Activated CD8-positive, alpha-beta T cell treated with anti-CD3 and anti-CD28 coated beads for 36 hours (primary cell): ENCODE measurements at places on chromosomes 5 and 9.

DNA sequence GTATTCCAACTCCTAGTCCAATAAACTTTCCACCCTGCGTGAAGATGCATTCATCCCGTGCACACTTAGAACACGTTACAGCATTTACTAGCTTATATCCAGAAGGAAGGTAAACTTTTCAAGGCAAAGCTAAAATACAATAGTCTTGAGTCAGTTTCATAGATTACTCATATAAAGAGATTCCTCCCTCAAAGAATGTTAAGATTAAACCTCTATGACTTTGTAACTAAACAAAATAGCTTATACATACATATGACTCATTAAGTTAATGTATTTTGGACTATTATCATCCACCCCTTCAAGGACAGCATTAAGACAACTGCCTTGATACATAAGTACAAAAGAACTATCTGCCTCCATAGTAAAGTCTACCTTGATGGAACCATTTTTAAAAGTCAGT lies 36.1 kb downstream of the TLE1 start:
- no peak overlapping the region for H3K4me3 ChIP-seq
- H3K27me3 ChIP-seq: no peaks in the 10 kb centered on the region
- H3K4me1 ChIP-seq: peaks cover 5% of the 10 kb centered on the region
- no peak for DNase-seq

- peaks cover 4% of the 10 kb centered on the region for H3K27me3 ChIP-seq
- no peaks in the 10 kb centered on the region for H3K36me3 ChIP-seq
- no peak for DNase-seq
These were observed 24.3 kb downstream of the LHX3 start for GRCh38 chr9:136180586-136180985.

DNA sequence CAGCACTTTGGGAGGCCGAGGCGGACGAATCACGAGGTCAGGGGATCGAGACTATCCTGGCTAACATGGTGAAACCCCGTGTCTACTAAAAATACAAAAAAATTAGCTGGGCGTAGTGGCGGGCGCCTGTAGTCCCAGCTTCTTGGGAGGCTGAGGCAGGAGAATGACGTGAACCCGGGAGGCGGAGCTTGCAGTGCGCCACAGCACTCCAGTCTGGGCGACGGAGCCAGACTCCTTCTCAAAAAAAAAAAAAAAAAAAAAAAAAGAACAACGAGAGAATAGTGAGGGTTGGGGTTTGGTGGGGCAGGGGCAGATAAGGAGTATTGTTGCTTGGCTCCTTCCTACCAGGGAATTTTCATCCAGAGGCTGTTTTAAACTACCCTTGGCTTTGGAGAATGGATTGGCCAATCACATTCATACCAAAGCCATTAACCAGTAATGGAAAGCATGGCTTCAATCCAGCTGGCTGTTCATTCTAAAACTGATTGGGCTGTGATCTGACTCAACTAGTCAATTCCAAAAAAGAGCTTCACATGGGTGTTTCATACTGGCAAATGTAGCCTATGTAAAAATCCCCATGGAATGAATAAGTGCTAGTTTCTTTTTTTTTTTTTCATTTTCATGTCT lies 64.4 kb downstream of the PLCXD3 start:
- no peaks in the 10 kb centered on the region for H3K4me1 ChIP-seq
- no peak overlapping the region for H3K27ac ChIP-seq
- no peak overlapping the region for H3K4me3 ChIP-seq
- DNase-seq: no peak
- H3K36me3 ChIP-seq: no peaks in the 10 kb centered on the region

DNA sequence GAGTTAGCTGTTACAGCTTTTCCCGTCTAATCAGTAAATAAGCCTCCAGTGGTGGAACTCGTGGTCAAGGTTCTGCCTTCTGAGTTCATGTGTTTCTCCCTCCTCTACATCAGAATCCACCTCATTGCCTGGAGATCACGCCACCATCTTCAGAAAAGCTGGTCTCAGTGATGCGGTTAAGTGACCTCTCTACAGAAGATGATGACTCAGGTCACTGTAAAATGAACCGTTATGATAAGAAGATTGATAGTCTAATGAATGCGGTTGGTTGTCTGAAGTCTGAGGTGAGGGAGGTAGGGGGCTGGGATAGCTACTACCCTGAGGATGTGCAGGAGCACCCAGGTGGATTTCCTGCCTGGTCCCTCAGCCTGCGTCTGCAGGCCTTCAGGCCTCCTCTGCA lies 13.3 kb downstream of the ODF2 start:
- H3K4me3 ChIP-seq: no peak overlapping the region
- DNase-seq: no peak
- peaks cover 35% of the 10 kb centered on the region for H3K36me3 ChIP-seq
- no peaks in the 10 kb centered on the region for H3K27me3 ChIP-seq
- H3K4me1 ChIP-seq: no peaks in the 10 kb centered on the region
